ENCODE measurements at places on chromosomes 3 and 15.

GRCh38 chr3:156885761-156886160 is 59.6 kb downstream of the LEKR1 start:
- DNase-seq, result no peak

DNA sequence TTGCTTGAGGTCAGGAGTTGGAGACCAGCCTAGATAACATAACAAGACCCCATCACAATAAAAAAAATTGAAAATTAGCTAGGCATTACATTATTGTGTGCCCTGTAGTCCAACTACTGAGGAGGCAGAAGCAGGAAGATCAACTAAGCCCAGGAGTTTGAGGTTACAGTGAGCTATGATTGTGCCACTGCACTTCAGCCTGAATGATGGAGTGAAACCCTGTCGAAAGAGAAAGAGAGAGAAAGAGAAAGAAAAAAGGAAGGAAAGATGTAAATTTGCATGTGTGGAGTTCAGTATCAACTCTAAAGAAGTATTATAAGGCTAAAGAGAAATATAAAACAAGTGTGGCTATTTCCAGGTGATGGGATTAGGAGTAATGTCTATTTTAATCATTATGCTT is 661.4 kb downstream of the RBMS3 start:
- no peak for DNase-seq

DNA sequence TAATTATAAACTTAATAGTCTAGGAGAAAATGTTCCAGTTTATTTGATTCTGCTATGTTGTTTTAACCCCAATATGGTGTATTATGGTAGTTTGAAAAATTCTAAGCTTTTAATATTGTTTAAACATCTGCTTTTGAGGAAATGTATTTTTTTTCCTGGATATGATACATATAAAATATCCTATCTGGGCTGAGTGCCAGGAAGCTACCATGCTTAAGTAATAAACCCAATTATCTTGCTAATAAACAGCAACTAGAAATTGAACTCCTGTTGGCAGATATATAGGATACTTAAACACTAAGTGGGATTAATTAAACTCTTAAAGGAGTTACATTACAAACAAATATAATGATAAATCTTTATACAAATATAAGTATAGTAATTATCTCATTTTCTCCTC is 293.7 kb upstream of the GRM7 start:
- DNase-seq, result no peak

- no peak for DNase-seq
Observed at GRCh38 chr15:38814891-38815290, 250.3 kb upstream of the RASGRP1 start.

GRCh38 chr15:76147906-76148570 is 88.3 kb downstream of the TMEM266 start:
- DNase-seq, result peak; percentile 63

GRCh38 chr15:83198476-83198875 is 9.1 kb downstream of the HDGFL3 start:
- DNase-seq, result no peak

DNA sequence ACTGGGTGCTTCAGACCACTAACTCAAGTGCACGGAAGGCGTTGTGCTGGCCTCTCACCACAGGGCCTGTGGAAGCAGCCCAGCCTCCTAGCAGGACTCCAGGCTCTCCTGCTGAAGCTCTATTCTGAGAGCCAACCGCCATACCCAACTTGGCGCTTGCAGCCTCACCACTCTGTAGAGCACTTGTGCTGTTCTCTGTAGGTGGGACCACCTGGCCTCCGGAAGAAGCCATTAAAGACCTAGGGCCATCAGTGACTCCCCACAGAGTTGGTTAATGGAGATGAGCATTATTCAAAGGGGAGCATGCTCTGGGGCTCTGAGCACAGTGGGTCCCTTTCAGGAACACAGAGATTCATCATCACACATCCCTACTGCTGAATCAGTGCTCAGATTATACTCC is 50.9 kb downstream of the C3orf85 start:
- DNase-seq, result no peak

DNA sequence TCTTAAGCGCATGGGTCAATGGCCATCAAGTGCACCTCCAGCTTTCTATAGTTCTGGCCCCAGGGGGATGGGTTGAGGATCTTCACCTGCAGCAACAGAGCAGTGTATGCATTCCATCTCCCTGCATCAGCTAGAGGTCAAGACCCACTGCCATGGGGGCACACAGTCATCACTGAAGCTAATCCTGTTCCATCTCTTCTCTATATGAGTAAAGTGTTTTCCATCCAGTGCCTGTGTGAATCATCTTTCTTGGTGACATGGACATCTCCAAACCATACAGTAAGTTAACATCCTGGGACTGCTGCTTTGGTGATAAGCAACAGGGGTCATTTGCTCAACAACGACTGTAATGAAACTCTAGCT is 4.4 kb upstream of the ENTPD3 start:
- DNase-seq, result no peak

- DNase-seq, result no peak
Observed at GRCh38 chr15:42002333-42002732, 18.5 kb downstream of the PLA2G4E start.

DNA sequence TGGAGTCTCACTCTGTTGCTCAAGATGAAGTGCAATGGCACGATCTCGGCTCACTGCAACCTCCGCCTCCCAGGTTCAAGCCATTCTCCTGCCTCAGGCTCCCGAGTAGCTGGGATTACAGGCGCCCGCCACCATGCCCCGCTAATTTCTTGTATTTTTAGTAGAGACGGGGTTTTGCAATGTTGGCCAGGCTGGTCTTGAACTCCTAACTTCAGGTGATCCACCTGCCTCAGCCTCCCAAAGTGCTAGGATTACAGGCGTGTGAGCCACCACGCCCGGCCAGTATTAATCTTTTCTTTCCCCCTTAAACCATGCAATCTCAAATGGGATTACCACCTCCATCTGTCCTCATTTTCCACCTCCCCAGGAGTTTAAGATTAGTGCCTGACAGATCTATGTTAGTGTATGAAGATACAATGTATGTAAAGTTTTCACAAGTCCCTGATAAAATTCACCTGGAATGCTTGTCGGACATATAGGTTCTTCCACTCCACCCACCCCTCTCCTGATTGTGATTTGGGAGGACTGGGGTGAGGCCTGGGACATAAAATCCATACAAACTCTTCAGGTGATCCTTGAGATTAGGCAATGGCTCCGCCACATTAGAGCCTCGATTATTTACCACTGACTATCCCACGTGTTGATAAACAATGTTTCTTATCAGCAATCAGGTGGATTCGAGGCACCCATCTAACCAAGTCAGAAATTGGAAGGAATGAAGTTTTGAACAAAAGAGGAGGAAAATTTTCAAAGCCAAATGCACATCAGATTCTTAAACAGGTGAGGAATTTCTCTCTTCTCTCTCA is 1.2 kb downstream of the PARL start:
- no peak for DNase-seq

DNA sequence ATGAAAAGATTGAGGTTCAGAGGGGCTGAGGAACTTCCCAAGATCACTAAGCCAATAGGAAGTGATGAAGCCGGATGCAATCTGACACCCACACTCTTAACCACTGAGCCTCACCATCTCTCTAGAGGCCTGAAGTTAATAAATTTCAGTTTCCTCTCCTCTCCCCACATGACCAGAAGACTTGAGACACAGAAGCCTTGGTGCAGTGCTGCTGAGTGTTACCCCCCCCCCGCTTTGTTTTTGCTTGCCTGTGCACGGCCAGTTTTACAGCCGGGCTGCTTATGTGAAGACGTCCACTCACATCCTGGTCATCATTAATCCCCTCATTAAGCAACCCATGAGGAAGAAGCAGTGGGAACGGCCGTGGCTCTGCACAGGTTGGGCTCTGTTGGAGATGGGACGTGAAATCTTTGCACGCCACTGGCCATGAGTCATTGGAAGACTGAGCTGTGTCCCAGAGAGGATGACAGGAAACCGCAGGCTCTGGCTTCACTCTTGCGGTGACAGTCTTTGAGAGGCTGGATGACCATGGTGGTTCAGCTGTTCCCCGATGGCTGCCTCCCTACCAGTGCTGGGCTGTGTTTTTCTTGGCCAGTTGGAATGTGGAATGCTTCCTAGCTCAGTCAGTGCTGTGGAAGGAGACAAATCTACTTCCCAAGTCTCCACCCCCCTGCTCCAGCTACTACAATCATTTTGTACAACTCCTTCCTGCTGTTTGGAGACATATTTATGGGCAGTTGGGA is 232.6 kb upstream of the LRTM1 start:
- DNase-seq, result no peak

DNA sequence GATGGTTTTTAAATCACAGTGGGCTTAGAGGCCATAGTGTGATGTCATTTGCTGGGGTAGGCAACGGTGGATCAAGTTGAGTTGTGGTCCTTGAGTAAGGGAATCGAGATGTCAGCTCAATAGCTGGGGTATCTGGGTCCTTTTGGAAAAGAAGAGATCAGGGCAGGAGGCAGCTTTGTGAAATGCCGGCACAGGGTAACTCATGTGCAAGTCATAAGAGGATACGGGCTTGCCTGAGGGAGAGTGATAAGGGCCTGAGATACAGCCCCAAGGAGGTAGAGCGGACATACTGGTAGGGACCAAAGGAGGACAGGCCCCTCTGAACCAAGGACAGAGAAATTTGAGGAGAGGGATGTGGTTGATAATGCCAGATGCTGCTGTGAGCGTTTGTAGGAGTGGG is 4.2 kb upstream of the FAM131A start:
- DNase-seq, result no peak

DNA sequence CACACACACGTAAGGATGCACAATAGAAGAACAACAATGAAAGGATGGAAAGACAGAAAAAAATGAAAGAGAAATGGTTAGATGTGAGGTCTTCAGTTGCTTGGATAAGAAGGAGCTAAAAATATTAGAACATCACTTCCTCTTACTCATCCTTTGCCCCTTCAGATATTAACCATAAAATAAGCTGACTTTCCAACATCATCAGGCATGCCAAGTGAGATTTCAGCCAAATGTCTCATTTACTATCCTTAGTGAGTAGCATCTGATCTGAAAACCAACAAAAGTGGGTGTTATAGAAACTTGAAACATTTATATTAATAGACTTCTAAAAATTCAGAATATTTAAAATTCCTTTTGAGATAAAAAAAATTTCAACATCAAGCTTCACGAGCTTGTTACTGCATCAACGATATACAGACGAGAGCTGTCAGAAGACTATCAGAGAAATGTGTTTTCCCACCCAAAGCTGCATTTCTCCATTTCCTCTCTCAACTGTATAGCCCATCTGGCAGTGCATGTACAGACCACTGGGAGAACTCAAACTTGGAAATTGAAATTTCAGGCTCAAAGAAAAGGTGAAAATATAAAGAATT is 25.4 kb upstream of the LSAMP start:
- no peak for DNase-seq

GRCh38 chr3:58052373-58053273 is 44.4 kb downstream of the FLNB start:
- peak; percentile 41 for DNase-seq

DNA sequence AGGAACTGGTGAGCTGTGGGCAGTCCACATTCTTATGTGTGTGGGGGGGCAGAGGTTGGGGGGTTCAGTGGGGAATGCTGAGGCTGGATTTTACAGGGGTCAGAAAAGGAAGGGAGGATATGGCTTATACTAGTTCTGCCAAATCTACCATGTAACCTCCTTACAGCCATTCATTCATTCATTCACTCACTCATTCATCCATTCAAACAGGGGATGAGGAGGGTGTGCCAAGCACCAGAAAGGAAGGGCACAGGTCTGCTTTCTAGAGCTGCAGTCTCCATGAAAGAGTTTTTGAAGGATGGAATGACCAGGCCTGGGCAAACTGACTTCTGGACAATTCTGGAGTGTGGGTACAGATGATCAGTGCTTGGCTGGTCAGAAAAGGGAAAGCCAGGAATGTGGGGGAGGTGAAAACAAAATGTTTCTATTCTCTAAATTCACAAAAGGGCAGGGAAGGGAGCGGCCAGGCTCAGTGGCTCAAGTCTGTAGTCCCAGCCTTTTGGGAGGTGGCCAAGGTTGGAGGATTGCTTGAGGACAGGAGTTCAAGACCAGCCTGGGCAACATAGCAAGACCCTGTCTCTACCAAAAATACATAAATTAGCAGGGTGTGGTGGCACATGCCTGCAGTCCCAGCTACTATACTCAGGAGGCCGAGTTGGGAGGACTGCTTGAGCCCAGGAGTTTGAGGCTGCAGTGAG is 49.2 kb upstream of the C15orf39 start:
- no peak for DNase-seq

DNA sequence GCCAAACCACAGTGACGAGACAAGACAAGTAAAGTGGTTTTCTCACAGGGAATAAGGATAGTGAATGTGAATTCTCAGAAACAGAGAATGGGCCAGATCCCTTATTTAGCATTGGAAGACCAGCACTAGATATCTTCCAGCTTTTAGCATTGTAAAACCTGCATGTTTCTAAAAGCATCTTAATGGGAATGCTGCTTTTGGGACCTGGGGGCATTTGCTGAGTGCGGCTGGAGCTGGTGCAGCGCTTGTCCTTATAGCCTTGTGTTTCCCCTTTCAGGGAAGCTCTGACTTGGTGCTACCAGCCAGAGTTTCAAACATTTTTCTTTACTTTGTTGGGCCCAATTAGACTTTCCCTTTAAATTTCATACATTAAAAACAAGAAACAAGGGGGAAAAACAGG is 52.9 kb downstream of the CLSTN2 start:
- no peak for DNase-seq

DNA sequence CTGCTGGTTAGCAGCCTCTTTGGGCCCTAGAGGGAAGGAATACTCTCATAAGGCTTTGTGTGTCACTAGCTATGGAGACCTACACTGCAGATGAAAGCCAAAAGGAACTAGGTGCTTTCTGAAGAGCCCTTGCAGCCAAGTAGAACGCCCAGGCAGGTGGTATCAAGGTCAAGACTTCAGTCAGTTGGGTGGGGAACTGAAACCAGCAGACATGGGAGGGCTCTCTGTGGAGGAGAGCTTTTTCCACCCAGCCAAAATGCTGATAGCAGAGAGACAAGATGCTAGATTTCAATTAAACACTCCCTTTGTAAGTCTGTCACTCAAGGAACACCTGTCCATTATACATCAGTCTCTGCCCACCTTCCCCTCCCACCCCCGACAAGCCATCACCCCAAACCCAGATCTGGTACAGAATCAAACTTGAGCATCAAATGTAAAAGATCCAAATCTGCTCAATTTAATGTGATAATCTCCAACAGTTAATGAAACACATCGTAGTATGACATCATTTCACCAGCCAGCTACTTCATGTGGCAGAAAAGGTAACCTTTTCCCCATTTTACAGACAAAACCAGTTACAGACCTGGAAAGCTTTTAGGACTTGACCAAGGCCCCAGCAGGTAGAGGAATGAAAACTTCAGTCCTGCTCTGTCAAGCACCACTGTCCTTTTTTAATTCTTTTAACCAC is 14.6 kb downstream of the MRPS25 start:
- no peak for DNase-seq

DNA sequence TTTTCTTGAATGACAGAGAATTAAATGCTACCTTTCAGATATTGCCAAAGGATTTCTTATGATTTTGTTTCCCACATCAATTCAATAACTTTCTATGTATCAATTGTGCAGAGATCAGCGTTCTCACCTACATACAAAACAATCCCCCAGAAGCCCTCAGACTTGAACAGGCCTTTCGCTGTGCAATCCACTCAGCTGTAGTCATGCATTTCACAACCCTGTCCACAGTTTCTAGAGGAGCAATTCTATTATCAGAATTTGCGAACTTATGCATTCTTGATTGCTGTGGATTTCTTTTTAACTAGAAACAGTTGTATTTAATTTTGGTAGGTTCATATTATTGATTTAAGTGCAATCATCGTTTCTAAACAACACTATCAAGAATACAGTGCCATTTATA is 13.7 kb upstream of the ALCAM start:
- DNase-seq, result no peak

Measured in stimulated activated CD4-positive, alpha-beta T cell treated with anti-CD3 and anti-CD28 coated beads, TNF-alpha, amount 100 ng/mL, for 48 hours (primary cell).